ENCODE measurements at places on chromosomes 1 and 21.

- DNase-seq = no peak
Observed at GRCh38 chr1:21153388-21153787, 23.3 kb downstream of the EIF4G3 start.

DNA sequence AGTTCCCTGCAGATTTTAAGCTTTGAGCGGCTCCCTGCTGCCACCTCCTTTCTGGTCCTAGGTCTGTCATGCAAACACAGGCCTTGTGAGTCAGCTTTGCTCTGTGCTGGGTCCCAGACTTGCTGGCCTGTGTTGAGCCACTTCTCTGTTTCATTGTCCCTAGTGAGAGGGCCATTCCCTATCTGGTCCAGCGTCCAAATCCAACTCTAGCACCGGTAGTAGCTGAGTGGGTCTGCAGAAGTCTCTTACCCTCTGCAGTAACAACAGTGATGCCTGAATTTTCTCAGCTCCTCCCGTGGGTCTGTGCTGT is 5.8 kb downstream of the TTC22 start:
- DNase-seq = no peak

- no peak for DNase-seq
Observed at GRCh38 chr1:21469581-21469980, 29.6 kb downstream of the NBPF3 start.

- no peak for DNase-seq
Observed at GRCh38 chr1:236575523-236575922, 28.8 kb downstream of the HEATR1 start.

DNA sequence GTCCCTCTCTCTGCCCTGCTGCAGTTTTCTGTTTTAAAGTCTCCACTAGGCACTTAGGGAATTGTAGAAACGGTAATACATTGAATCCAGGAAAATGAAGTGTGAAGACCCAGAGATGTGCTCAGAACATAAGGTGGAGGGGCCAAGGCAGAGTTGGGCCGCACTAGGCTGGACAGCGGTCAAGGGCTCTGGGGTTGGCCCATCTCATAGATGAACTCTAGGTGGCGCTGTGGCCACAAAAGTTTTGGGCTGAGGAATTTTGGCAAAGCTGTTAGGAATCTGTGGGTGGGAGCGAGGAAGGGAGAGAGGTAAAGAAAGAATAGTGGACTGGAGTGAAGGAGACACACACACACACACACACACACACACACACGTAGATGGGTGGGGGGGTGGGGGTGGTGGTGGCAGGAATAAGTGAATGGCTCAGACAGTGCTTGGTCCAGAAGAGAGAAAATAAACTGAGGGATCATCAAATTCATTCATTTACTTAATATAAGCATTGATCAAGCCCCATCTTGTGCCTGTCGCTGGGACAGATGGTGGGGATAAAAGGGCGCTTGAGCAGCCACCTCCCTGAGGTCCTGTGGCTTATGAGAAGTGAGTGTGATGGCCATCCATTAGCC is 258.5 kb downstream of the TRABD2B start:
- DNase-seq = no peak

All from stimulated activated CD4-positive, alpha-beta T cell treated with anti-CD3 and anti-CD28 coated beads, TNF-alpha, amount 100 ng/mL, for 24 hours (primary cell).